ENCODE measurements at places on chromosomes 1 and 21.

GRCh38 chr21:32525282-32525681, 60.0 kb downstream of the TCP10L start:
- DNase-seq: no peak

- no peak for DNase-seq
These were observed 847.8 kb downstream of the MRPL39 start for GRCh38 chr21:24759348-24760075.

- no peak for DNase-seq
These were observed 911 bp downstream of the GNB1 start for GRCh38 chr1:1889847-1890505.

- no peak for DNase-seq
These were observed 11.6 kb downstream of the KCNQ4 start for GRCh38 chr1:40794974-40795715.

GRCh38 chr1:45643978-45644377, 20.1 kb upstream of the CCDC17 start:
- no peak for DNase-seq

DNA sequence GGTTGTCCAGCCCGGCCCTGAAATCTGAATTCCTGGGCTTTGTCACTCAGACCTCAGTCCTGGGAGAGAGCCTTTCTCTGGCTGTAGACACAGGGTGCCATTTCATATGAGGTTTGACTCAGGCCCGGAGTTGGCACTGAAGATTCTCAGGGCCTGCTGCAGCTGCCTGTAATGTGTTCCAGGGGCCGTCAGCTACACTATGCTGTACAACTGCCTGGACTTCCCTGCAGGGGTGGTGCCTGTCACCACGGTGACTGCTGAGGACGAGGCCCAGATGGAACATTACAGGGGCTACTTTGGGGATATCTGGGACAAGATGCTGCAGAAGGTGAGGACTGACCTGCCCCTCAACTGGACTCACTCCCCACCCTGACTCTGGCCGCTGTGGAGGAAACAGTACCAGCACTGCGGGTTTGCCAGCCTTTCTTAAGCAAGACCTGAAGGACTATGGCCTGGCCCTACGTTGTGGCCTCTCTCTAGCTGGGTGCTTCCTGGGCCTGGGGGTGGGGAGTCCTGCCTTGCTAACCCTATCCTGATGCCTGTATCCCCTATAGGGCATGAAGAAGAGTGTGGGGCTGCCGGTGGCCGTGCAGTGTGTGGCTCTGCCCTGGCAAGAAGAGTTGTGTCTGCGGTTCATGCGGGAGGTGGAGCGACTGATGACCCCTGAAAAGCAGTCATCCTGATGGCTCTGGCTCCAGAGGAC, 18.9 kb downstream of the FAAH start:
- no peak for DNase-seq

- DNase-seq: no peak
These were observed 52.0 kb downstream of the FOXJ3 start for GRCh38 chr1:42282867-42283583.

GRCh38 chr1:226120398-226120797, 57.9 kb downstream of the H3-3A start:
- no peak for DNase-seq

DNA sequence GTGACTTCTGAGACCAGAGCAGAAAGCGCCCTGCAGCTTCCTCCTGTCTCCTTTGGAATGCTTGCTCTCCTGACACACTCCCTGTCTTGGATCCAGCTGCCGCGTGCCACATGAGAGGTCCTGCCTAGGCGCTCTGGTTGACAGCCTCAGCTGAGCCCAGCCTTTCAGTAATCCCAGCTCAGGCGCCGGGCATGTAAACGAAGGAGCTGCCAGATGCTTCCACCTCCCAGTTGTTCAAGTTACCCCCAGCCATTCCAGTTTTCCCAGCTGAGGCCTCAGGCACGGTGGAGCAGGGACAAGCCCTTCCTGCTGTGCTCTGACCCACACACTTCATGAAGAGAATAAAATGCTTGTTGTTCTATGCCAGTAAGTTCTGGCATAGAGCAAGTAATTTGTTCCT, 14.3 kb upstream of the CD34 start:
- DNase-seq: no peak

- no peak for DNase-seq
These were observed 234.7 kb downstream of the TOMM20 start for GRCh38 chr1:234893725-234894630.

GRCh38 chr1:32915766-32916706, 14.8 kb upstream of the TMEM54 start:
- no peak for DNase-seq

DNA sequence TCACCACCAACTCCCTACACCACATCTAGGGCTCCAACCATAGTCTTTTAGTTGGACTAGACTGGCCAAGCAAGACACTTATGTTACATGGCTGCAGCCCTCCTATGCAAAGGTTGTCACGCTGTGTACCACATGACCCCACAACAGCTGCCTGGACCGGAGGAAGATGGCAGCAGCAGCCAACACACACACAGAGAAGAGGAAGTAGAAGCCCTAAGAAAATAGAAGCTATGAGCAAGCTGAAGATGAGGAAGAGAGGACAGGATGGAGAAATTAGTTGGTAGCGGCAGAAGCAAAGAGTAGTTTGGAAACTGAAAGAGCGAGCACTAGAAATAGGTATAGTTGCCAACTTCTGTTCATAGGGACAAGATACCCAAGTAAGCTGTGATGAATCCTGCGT, 60.8 kb upstream of the RALGPS2 start:
- no peak for DNase-seq

- DNase-seq: peak; percentile 73
These were observed 16.6 kb downstream of the SAMD11 start for GRCh38 chr1:940107-941014.

DNA sequence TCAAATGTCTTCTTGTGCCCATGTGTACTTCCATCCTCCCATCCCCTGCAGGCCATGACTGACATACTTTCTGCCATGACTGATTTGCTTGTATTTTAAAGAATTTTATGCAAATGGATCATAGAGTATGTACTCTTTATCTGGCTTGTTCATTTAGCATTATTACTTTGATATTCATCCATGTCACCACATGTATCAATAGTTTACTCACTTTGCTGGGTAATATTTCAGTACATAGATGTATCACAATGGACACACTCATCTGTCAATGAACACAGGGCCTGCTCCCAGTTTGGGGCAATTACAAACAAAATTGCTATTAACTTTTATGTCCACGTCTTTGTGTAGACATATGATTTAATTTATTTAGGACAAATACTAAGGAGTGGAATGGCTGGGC, 259.1 kb downstream of the SDCCAG8 start:
- DNase-seq: no peak

GRCh38 chr21:45020629-45021427, 53.6 kb upstream of the ADARB1 start:
- no peak for DNase-seq

- no peak for DNase-seq
These were observed 797 bp downstream of the CC2D1B start for GRCh38 chr1:52365071-52365745.

DNA sequence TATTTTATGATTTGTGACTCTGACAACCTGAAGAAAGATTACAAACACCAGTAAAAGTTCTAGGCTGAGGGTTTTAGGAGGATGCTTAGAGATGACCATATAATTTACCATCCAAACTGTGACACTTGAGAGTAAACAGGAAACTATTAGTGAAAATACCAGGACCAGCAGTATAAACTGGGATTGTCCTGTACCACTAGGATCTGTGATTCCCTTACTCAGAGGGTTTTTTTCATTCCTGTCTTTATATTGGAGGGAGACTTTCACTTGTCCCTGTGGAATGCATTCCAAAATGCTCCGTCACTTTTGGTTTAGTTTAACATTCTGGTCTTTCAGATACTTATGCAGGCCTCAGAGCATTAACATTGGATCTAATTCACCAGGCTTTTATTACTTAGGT, 482.9 kb downstream of the PTBP2 start:
- no peak for DNase-seq

GRCh38 chr1:236429715-236430274, 35.7 kb downstream of the EDARADD start:
- no peak for DNase-seq

DNA sequence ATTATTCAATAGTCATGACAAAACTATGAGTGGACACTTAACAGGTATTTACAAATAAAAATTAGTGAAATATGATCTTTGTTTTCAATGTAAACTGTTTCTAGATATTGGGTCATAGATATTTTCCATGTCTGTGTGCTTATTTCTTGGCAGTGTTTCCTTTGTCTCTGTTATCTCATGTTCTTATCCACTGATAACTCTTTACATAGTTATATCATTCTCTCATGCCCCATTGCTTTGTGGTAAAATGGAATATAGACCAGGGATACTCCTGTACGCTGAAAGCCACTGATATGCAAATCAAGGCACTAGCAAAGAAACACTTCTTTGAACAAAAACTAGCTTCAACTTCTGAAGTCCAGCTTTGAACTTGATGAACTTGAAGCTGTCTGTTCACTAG, 113.1 kb downstream of the ITSN1 start:
- no peak for DNase-seq

DNA sequence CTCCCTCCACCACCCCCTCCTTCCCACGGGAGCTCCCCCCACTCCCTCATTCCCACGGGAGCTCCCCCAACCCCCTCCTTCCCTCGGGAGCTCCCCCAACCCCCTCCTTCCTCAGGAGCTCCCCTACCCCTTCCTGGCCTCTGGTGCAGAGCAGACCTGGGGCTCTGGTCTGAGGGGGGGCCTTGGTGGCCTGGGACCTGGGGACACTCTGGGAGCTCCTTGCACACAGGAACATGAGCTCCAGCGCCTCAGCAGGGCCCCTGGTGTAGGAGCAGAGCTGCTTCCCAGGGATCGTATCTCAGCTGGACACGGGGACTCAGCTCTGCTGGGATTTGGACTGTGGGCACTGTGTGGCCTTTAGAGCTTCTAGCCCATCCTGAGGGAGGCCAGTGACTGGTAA, 19.7 kb upstream of the PRSS38 start:
- no peak for DNase-seq

GRCh38 chr1:25478633-25479032, 47.9 kb downstream of the MACO1 start:
- DNase-seq: no peak

DNA sequence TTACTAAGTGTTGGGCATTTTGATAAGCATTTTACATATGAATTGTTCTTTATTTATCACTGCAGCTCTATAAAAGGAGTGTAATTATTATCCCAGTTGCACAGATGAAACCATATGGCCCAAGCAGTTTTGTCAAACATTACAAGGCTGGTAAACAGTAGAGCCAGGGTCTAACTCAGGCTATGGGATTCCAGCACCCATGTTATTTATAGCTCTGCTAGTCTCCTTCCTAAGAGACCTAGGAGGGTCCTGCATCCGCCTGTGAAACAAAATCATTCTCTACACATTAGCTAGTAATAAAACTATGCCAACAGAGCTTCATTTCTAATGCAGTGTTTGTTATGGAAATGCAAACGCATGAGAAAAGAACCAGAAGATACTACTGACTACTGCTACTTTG, 58.6 kb downstream of the IL23R start:
- no peak for DNase-seq
